NAMALWA (cell line): ENCODE measurements at places on chromosomes 6 and 20.
A peak's percentile ranks its signal among the peaks of the same experiment; 100 is the strongest.

DNA sequence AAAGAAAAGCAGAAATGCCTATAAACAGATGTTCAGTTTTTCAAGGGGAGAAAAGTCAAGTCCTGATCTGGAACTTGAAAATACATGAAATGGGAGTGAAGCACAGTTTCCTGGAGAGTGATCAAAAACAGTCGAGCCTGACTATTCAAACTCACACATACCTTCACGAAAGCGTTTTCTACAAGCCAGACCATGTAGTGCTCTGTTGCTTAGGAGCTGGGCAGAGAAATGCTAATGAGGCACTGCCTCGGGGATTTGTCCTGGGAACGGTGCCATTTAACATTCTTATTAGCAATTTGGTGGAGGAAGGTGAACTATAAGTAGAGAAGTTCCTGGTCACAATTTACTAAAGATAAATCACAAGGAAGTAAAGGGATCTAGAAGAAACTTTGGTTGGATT, 5.9 kb downstream of the NHSL1 start:
- DNase-seq = no peak

- peak; percentile 42 for DNase-seq
Measured at GRCh38 chr6:85551264-85551663, 42.4 kb downstream of the SNX14 start.

- DNase-seq = no peak
Measured at GRCh38 chr6:3803627-3804468, 45.3 kb upstream of the FAM50B start.

DNA sequence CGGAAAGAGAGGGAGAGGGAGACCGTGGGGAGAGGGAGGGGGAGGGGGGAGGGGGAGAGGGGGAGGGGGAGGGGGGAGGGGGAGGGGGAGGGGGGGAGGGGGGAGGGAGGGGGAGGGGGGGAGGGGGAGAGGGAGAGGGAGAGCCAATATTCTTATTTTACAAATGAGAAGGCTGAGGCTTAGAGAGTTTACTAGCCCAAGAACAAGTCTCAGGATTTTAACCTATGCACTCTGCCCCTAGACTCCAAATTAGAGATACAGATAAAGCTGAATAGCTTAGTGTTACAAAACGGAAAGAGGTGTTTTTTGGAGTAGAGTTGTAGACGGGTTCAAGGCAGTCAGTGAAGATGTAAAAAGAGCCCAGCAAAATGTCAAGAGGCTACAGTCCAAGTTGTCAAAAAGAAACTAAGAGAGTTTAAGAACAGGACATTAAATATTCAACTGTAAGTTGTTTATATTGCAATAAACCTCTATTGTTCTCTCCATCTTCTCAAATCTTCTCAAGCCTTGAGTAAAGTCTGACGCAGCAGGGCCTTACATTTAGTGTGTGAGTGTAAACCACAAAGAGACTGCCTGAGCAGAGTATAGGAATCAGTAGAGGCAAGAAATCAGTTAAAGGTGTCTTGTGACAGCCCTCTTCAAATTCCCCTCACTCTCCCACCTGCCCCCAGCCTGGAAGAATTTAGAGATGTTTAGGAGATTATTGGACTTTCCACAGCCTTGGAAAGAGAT, 34.9 kb upstream of the AKIRIN2 start:
- no peak for DNase-seq

- no peak for DNase-seq
Measured at GRCh38 chr6:40714143-40714542, 127.0 kb upstream of the LRFN2 start.

GRCh38 chr6:118712969-118713368, 61.6 kb upstream of the CEP85L start:
- no peak for DNase-seq

GRCh38 chr20:2576317-2576727, 39.9 kb downstream of the TMC2 start:
- no peak for DNase-seq

DNA sequence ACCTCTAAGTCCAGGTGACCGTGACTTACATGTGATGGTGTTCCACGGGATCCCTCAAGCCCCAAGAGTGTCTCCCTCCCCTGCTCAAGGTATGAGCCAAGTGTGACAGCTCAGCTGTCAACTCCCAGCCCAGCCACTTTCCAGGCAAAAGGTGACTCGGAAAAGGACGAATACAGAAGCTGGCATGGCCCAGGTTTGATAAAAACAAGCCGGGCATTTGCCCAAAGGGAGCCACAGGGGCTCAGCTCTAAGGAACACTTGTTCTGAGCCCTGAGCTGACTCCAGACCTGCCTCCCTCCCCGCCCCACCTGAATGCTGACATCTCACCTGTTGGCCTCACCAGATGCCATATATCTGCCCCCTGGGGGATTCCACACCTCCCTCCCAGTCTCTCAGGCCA, 43.0 kb upstream of the BPIFA2 start:
- no peak for DNase-seq

DNA sequence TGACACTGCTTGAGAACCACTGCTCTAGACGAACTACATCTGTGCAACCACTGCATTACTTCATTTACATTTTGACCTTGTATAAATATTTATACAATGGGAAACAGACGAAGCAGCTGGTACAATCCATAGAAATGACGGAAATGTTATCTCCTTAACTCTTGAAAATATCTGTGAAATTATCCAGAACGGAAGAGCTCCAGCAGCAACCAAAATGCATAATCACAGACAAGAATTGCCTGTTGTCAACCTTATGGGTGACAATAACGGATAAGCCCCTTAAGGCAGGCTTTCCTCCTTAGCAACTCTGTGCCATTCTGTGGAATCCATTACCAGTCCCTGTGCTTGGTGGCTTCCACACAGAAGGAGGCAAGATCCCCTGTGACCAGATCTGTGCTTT, 115.4 kb downstream of the DTNBP1 start:
- no peak for DNase-seq

GRCh38 chr6:166619912-166620311, 7.1 kb downstream of the RPS6KA2 start:
- DNase-seq = no peak

DNA sequence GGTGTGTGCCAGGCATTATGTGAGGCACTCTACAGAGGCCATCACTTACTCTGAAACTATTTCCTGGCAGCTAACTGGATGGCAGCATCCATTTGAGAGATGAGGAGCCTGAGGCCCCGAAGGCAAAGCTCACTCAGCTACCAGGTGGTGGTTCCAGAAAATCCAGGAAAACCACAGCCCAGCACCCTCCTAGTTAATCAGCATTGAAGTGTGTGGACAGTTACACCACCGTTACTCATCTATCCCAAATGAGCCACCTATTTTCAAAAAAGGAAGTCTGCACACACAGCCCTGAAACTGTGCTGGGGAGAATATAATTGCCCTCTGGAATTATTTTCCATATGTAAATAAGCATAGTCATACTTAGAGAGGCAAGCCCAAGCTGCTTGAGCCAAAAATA, 67.4 kb downstream of the CNBD2 start:
- DNase-seq = no peak

- DNase-seq = no peak
Measured at GRCh38 chr6:90868656-90869055, 281.8 kb upstream of the MAP3K7 start.

GRCh38 chr20:10531848-10532247, 96.7 kb downstream of the SLX4IP start:
- DNase-seq = no peak

DNA sequence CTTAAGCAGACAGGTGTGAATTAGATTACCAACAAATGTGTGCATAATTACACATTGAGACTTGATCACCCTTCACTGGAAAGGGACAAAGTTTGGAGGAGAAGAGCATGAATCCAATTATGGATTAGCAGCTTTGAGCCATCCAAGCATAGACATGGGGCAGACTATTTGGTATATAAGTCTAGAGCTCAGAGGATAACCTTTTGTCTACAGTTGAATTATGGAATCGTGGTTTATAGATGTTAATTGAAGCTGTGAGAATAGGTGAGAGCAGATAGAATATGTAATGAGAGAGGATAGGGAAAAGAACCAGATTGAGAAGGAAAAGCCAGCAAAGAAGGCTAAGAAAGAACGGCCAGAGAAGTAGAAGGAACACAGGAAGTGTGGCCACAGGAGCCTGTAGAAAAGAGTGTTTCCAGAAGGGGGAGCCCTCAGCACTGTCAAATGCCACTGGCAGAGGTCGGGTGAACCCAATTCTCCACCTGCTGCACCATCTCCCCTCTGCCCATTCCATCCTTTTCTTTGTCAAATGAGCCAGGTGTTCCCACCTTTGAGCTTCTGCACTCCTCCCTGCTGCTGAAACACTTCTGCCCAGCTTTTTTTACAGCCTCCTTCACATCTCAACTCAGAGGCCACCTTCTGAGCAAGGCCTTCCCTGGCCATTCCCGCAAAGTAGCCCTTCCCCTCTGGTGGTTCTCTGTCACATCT, 7.3 kb downstream of the DNTTIP1 start:
- peak; percentile 82 for DNase-seq

- DNase-seq = no peak
Measured at GRCh38 chr6:114039841-114040240, 68.9 kb upstream of the HDAC2 start.

GRCh38 chr6:168574699-168575195, 133.8 kb downstream of the SMOC2 start:
- no peak for DNase-seq

GRCh38 chr6:54586251-54586650, 260.3 kb upstream of the FAM83B start:
- DNase-seq = no peak

GRCh38 chr6:148716811-148717210, 30.0 kb upstream of the UST start:
- DNase-seq = no peak

- no peak for DNase-seq
Measured at GRCh38 chr6:31368461-31368860, 11.5 kb upstream of the HLA-B start.

DNA sequence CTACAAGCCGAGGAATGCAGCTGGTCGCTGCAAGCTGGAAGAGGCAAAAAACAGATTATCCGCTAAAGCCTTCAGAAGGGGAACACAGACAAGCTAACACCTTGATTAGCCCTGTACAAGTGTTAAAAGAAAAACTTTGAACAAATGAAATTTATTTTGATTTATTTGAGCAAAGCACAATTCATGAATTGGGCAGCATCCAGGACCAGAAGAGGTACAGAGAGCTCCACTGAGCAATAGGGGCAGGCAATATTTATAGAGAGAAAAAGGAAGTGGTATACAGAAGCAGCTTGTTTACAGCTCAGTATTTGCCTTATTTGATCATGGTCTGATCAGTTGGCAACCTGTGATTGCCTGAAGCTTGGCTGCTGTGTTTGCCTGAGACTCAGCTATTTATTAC, 17.6 kb downstream of the HLA-DOB start:
- DNase-seq = peak; percentile 23

- no peak for DNase-seq
Measured at GRCh38 chr20:25695532-25696370, 902 bp downstream of the ZNF337 start.

- no peak for DNase-seq
Measured at GRCh38 chr20:5626603-5627002, 123.6 kb upstream of the SHLD1 start.

GRCh38 chr6:25053875-25054371, 118.2 kb upstream of the RIPOR2 start:
- DNase-seq = no peak

- no peak for DNase-seq
Measured at GRCh38 chr6:3960754-3961361, 111.7 kb downstream of the FAM50B start.

DNA sequence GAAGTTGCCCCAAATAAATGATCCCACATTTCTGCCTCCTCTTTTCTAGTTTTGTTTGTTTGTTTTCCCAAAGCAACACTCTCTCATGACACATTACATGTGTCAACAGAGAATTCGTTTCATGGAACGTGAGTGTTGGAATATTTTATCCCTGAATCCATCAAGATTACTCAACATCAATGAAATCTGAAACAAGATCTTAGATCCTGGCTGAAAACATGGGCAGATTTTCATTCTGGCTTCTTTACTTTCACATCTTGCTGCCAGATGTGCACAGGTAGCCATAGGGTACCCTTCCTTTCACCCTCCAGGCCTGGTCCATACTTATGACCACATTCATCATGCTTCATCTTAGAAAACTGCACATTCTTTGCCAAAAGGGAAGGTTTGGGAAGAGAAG, 347.0 kb downstream of the DOK5 start:
- no peak for DNase-seq

GRCh38 chr6:134347885-134348805, 30.2 kb upstream of the SGK1 start:
- no peak for DNase-seq

- no peak for DNase-seq
Measured at GRCh38 chr6:4460586-4461475, 315.4 kb upstream of the CDYL start.

DNA sequence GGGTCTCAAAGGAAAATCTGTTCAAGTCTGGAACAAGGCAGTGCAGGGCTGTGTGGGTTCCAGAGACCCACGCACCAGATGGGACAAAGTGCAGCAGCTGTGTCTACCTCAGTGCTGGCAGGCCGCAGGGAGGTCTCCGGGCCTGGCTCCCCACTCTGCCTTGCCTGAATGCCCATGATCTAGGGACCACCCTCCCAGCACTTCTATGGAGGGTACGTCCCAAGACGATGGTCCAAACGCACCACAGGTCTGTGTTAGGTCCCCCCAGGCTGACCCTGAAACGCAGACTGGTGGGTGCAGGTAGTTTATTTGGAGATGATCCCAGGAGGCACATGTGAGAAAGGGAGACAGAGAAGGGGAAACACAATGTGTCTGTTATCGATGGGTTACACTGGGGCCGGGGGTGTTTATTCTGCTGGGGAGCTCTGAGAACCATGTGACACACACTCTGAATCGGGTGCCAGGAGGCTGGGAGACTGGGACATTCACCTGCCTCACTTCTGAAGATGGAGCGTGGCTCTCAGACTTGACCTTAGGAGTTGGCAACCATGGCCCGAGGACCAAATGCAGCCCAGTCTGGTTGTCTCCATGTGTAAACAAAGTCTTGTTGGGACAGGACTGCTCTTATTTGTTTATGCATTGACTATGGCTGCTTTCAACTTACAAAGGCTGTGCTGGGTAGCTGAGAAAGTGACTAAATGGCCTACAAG, 21.7 kb downstream of the CST9L start:
- no peak for DNase-seq

DNA sequence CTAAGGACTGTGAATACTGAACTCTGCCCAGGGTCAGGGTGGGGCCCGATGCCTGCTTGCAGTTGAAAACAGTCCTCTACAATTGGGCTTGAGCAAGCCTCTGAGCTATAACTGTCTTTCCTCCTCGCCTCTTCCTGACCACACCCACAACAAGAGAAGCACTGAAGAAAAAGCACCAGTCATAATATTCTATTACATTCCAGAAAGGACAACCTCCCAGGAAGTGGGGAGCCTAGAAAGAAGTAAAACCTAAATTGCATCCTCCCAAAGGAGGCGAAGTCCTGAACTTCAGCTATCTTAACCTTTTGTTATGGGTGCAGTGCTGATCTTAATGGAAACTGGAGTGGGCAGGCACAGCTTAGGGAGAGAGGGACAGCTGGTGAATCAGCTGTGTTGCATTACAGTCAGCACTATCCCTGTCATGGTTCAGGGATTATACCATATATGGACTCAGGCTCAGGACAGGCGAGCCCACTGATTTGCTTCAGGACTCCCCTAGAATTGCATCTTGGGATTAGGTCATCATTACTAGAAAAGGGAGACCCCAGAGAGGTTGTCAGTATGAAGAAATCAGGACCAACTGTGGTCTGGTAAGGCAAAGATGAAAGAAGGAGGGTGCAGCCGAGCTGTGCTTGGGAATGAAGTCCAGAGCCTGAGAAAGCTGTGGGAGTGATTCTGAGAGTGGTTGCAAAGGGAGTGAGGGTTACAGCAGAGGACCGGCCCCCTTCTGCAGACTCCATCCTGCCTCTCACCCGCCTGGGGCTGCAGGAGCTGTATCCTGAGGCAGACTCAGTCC, 18.3 kb upstream of the TRAM2 start:
- DNase-seq = no peak

- no peak for DNase-seq
Measured at GRCh38 chr6:99603421-99604165, 3.0 kb upstream of the PRDM13 start.

GRCh38 chr6:19327241-19327640, 509.9 kb upstream of the ID4 start:
- DNase-seq = no peak
